Body of pancreas (tissue), 4 donors: ENCODE measurements at places on chromosomes 11 and 22.
A peak's percentile ranks its signal among the peaks of the same experiment; 100 is the strongest.

GRCh38 chr22:28231441-28231840 is 312.4 kb upstream of the PITPNB start:
- H3K27me3 ChIP-seq, result no peaks in the 10 kb centered on the region
- no peak overlapping the region for H3K4me3 ChIP-seq
- H3K36me3 ChIP-seq, result no peaks in the 10 kb centered on the region
- no peaks in the 10 kb centered on the region for H3K4me1 ChIP-seq
- H3K27ac ChIP-seq, result no peak overlapping the region

DNA sequence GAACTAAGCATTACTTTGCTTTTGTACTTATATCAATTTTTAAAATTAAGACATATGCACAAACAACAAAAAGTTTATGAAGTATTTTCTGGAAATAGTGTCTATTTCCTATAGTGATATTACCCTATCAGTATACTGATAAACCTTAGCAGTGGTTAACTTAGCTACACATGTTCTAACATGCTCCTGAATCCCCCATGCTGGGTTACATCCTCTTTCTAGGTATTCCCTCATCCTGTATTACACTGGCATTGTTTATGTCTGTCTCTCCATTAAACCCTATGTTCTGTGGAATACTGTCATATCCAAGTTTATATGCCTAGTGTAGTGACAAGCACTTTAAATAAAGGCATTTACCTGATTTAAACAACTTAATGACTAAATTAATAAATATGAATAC is 1.8 kb upstream of the FAR1 start:
- no peak overlapping the region for H3K4me3 ChIP-seq
- no peak for DNase-seq
- no peaks in the 10 kb centered on the region for H3K36me3 ChIP-seq

DNA sequence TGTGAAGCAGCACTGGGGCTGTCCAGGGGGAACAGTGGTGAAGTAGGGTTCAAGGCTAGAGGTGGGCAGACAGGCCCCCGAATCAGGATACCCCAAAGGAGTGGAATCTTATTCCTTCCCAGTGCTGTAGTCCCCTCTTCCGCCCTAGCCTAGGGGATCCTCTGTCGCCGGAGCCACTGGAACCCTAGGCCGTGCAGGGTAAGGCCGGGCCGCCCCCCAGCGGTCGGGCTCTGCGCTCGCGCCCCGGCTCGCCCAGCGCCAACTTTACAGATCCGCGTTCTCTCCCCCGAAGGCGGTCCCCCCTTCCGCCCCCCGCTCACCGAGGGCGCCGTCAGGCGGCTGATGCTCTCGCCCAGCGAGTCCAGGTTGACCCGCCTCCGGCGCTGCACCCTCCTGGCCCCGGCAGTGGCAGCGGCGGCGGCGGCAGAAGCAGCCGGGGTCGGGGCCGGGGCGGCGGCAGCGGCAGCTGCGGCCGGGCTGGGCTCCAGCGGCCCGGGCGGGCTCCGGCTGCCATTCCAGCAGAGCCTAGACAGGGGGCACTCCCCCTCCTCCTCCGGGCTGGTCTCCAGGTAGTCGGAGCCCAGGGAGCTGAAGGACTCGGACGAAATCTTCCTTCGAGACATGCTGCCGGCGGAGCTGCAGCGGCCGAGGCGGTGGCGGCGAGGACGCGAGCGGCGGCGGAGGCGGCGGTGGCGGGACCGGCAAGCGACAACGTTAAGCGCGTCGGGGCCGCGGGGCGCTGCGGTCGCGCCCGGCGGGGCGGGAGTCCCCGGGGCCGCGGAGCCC is 650 bp downstream of the GUCY1A2 start:
- no peak overlapping the region for H3K4me3 ChIP-seq
- peaks cover 21% of the 10 kb centered on the region for H3K4me1 ChIP-seq
- no peaks in the 10 kb centered on the region for H3K27me3 ChIP-seq
- DNase-seq, result peak; percentile 56

- H3K27ac ChIP-seq, result no peak overlapping the region
- H3K27me3 ChIP-seq, result no peaks in the 10 kb centered on the region
- H3K36me3 ChIP-seq, result no peaks in the 10 kb centered on the region
- peaks cover 14% of the 10 kb centered on the region for H3K4me1 ChIP-seq
- H3K4me3 ChIP-seq, result no peak overlapping the region
- DNase-seq, result no peak
Measured at GRCh38 chr22:24831687-24832086, 25.7 kb downstream of the SGSM1 start.

GRCh38 chr11:2929950-2930703 is 907 bp upstream of the PHLDA2 start:
- peaks cover 33% of the 10 kb centered on the region for H3K4me1 ChIP-seq
- DNase-seq, result peak; percentile 37
- no peaks in the 10 kb centered on the region for H3K36me3 ChIP-seq
- peak overlapping the region; percentile 47 for H3K27ac ChIP-seq

GRCh38 chr11:128453444-128454336 is 133.7 kb downstream of the ETS1 start:
- peaks cover 20% of the 10 kb centered on the region for H3K4me1 ChIP-seq
- H3K4me3 ChIP-seq, result no peak overlapping the region
- H3K27ac ChIP-seq, result peak overlapping the region; percentile 41
- H3K27me3 ChIP-seq, result no peaks in the 10 kb centered on the region

DNA sequence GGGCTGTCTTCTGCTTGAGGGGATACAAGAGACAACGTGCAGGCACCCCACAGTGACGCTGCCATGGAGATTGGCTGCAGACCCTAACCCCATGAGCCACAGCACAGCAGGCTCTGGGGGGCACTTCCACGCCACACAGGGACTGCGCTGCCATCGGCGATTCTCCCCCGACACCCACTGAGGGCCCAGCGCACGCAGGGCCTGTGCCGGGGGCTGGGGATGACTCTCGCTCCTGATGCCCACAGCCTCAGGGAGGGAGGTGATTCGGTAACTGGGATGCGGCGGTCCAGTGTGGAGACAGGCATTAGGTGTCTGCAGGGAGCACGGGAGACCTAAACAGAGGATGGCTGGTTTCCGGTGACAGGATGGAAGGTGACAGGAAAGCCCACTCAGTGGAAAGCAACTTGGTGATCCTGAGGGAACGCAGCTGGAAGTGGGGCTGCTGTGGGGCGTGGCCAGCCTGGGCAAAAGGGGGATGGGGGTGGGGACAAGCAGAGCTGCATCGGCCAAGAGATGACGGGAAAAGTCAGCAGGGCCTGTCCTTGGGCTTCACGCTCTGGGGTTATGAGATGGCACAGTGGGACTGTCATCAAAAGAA is 37.7 kb downstream of the EFCAB6 start:
- H3K27me3 ChIP-seq, result no peaks in the 10 kb centered on the region
- no peak overlapping the region for H3K27ac ChIP-seq
- no peaks in the 10 kb centered on the region for H3K4me1 ChIP-seq
- H3K36me3 ChIP-seq, result no peaks in the 10 kb centered on the region

- no peak for DNase-seq
- no peak overlapping the region for H3K27ac ChIP-seq
- no peak overlapping the region for H3K4me3 ChIP-seq
- H3K27me3 ChIP-seq, result no peaks in the 10 kb centered on the region
- no peaks in the 10 kb centered on the region for H3K36me3 ChIP-seq
Measured at GRCh38 chr22:21098099-21098671, 52.4 kb downstream of the LRRC74B start.

- DNase-seq, result no peak
- H3K27me3 ChIP-seq, result no peaks in the 10 kb centered on the region
- H3K4me3 ChIP-seq, result no peak overlapping the region
- no peak overlapping the region for H3K27ac ChIP-seq
- no peaks in the 10 kb centered on the region for H3K4me1 ChIP-seq
Measured at GRCh38 chr11:86018249-86018648, 50.6 kb downstream of the PICALM start.

DNA sequence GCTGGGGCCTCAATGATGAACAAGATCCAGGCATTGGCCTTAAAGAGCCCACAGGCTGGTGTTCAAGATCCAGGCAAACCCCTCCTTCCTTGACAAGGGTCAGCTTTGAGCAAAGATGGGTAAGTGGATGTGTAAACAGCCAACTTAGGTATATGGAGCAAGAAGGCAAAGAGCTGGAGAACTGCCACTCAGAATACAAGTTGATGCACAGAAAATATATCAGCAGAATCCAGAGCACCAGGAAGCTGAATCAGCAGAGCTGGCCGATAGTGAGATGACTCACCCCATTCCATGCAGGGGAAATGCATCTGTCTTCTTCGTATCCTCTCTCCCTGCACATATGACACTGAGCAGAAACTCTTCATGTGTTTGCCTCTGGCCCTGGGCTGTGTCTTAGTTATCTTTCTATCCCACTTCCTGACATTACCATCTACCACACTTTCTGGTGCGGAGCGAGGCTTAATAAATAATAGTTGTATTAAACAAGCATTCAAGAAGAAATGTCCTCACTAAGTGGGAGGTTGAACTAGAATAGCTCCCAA is 57.8 kb downstream of the ENDOD1 start:
- no peaks in the 10 kb centered on the region for H3K27me3 ChIP-seq
- H3K4me3 ChIP-seq, result no peak overlapping the region
- H3K36me3 ChIP-seq, result no peaks in the 10 kb centered on the region
- peaks cover 21% of the 10 kb centered on the region for H3K4me1 ChIP-seq
- DNase-seq, result no peak
- H3K27ac ChIP-seq, result peak overlapping the region; percentile 14

- H3K4me1 ChIP-seq, result peaks cover 13% of the 10 kb centered on the region
- H3K27me3 ChIP-seq, result no peaks in the 10 kb centered on the region
- DNase-seq, result peak; percentile 51
- no peak overlapping the region for H3K4me3 ChIP-seq
- H3K27ac ChIP-seq, result no peak overlapping the region
Measured at GRCh38 chr11:133162227-133162626, 370.1 kb downstream of the OPCML start.

DNA sequence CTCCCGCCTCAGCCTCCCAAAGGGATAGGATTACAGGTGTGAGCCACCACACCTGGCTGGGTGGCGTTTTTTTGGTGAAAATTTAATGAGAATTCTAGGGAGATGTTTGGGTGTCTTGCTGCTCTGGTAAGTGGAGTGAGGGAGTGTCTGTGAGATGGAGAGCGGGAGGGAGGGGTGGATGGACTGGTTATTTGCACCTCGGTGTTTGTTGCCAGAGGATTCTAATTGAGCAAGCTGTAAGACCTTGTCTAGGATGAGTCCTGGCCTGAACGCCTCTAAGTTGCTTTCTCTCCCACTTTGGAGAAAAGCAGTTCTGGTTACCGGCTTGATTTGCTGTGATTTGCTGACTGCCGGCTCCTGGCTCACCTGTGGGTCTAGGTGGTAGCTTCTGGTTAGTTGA is 22.0 kb upstream of the GRAMD4 start:
- H3K4me3 ChIP-seq, result no peak overlapping the region
- H3K27me3 ChIP-seq, result no peaks in the 10 kb centered on the region
- no peaks in the 10 kb centered on the region for H3K36me3 ChIP-seq
- no peak for DNase-seq
- peak overlapping the region; percentile 34 for H3K27ac ChIP-seq

GRCh38 chr22:35051791-35052190 is 14.2 kb upstream of the ISX start:
- H3K4me3 ChIP-seq, result no peak overlapping the region
- no peak overlapping the region for H3K27ac ChIP-seq
- no peaks in the 10 kb centered on the region for H3K27me3 ChIP-seq
- H3K36me3 ChIP-seq, result no peaks in the 10 kb centered on the region
- no peak for DNase-seq
- H3K4me1 ChIP-seq, result peaks cover 3% of the 10 kb centered on the region

DNA sequence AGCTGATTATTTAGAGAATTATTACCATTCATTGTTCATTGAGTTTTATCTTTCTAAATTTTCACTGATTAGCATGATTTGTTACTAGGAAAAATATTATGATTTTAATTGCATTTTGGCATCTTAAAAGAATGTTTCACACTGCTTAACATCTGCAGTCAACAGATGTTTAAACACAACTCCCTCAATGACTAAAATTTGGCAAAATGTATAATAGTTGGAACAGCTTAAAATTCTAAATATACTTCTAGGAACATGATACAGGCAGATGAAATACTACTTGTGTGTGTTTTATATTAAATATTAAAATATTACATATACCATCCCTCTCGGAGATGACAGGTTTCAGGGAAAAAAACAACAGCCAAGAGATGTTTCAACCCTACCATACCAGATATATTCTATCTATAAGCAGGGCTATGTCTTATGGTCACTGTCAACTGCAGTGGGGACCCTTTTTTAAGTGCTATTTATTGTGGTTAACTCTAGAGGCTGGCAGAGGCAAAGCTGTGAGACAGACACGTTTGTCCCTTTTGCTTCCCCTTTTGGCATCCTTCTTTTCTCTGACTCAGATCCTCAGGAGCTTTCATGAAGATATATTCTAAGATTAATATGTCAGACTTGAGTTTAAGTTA is 81.9 kb downstream of the BDNF start:
- no peaks in the 10 kb centered on the region for H3K27me3 ChIP-seq
- H3K4me3 ChIP-seq, result no peak overlapping the region
- DNase-seq, result no peak
- no peaks in the 10 kb centered on the region for H3K4me1 ChIP-seq
- H3K36me3 ChIP-seq, result no peaks in the 10 kb centered on the region

DNA sequence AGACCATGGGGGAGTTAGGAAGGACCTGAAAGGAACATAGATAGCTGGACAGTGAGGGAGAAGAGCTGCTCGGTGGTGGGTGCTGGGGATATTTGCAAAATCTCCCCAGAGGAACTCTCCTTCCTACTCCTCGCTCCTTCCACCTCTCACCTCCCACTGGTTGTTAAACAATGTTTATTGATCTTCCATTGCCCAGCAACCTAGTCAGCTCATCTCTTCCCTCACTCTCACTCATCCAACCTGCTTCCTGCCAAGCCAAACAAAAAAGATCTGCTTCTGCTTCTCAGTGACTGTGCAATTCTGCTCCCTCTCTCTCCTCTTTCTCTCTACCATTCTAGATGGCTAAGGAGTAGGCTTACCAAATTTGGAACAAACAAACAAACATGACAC is 115.0 kb downstream of the SLC1A2 start:
- H3K4me1 ChIP-seq, result peaks cover 36% of the 10 kb centered on the region
- no peak overlapping the region for H3K4me3 ChIP-seq
- H3K27ac ChIP-seq, result peak overlapping the region; percentile 60

- no peaks in the 10 kb centered on the region for H3K4me1 ChIP-seq
- H3K36me3 ChIP-seq, result no peaks in the 10 kb centered on the region
- no peak overlapping the region for H3K27ac ChIP-seq
Measured at GRCh38 chr11:8194956-8195355, 26.1 kb upstream of the RIC3 start.

GRCh38 chr11:44382656-44383240 is 72.8 kb upstream of the ALX4 start:
- H3K27ac ChIP-seq, result no peak overlapping the region
- H3K27me3 ChIP-seq, result no peaks in the 10 kb centered on the region
- H3K4me1 ChIP-seq, result no peaks in the 10 kb centered on the region
- H3K36me3 ChIP-seq, result no peaks in the 10 kb centered on the region
- no peak for DNase-seq

- no peak overlapping the region for H3K27ac ChIP-seq
- no peak overlapping the region for H3K4me3 ChIP-seq
- H3K27me3 ChIP-seq, result no peaks in the 10 kb centered on the region
- peaks cover 39% of the 10 kb centered on the region for H3K4me1 ChIP-seq
- peaks cover 18% of the 10 kb centered on the region for H3K36me3 ChIP-seq
- no peak for DNase-seq
Measured at GRCh38 chr11:65609229-65609628, 4.8 kb downstream of the MAP3K11 start.
